GM23338 (cell line): ENCODE measurements at places on chromosomes 2 and 18. TPM values are rescaled to one million over a fixed set of nuclear protein-coding genes. Genes with fewer than 3 reads are reported as not detected.
A peak's percentile ranks its signal among the peaks of the same experiment; 100 is the strongest.

The CROCC2 gene
- not detected in 2 replicates for total RNA-seq

GRCh38 chr2:32423536-32423935 is 66.7 kb downstream of the BIRC6 start:
- DNase-seq = no peak

DNA sequence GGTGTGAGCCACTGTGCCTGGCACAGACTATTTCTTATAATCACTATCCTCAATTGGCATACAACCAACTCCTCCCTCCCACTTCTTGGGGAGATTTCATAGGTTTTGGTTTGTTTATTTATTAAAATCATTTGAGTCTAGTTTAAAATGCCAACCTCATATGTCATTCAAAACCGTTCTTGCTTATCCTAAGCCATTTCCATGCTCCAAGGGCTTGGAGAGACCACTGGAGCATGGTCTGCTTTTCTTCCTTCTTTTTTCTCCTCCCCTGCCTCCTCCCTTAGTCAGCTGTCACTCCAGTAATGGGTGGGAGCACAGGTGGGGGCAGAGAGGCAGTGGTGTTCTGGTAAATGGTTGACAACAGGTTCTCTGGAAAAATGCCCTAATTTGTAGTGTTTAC is 20.4 kb upstream of the KCNS3 start:
- no peak for DNase-seq

DNA sequence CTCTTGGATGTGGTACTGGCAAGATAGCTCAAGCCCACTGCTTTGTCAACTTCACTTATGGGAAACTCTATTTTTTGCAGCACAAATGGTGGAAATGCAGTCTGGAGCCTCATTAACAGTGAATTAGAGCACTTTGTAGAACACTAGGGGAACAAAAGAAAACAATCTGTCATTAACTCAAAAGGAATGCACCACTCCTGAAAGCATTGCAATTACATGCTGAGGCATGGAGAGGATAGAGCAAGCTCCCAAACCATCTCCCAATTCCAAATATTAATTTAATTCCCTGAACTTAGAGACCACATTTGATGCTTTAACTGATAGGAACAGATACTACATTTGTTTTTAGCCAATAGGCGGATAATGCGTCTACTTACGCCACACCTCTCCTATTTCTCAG is 32.8 kb upstream of the TANC1 start:
- DNase-seq = peak; percentile 30

- peak; percentile 91 for DNase-seq
Observed at GRCh38 chr2:240513549-240514287, 44.1 kb downstream of the ANKMY1 start.

GRCh38 chr18:78914249-78914935 is 65.2 kb upstream of the SALL3 start:
- no peak for DNase-seq

The PDE1A gene
- 0.28 and 0.47 TPM in 2 replicates for total RNA-seq

The CRYGD gene
- 3.0 and 3.4 TPM in 2 replicates for total RNA-seq

The CYP27A1 gene
- total RNA-seq = 4.2 and 6.9 TPM in 2 replicates

The STARD6 gene
- not detected in 2 replicates for total RNA-seq

GRCh38 chr2:136251197-136251884 is 133.4 kb upstream of the CXCR4 start:
- no peak for DNase-seq

GRCh38 chr2:76197842-76198448 is 487.2 kb upstream of the GCFC2 start:
- peak; percentile 94 for DNase-seq

The DNAJC5G gene
- 0.39 and 0.59 TPM in 2 replicates for total RNA-seq

- no peak for DNase-seq
Observed at GRCh38 chr18:23578891-23579653, 7.2 kb downstream of the NPC1 start.

- DNase-seq = peak; percentile 42
Observed at GRCh38 chr2:20562540-20563225, 88.2 kb downstream of the HS1BP3 start.

GRCh38 chr2:216678813-216679657 is 16.3 kb downstream of the IGFBP5 start:
- peak; percentile 40 for DNase-seq

The LRATD1 gene
- 3.5 and 5.7 TPM in 2 replicates for total RNA-seq

DNA sequence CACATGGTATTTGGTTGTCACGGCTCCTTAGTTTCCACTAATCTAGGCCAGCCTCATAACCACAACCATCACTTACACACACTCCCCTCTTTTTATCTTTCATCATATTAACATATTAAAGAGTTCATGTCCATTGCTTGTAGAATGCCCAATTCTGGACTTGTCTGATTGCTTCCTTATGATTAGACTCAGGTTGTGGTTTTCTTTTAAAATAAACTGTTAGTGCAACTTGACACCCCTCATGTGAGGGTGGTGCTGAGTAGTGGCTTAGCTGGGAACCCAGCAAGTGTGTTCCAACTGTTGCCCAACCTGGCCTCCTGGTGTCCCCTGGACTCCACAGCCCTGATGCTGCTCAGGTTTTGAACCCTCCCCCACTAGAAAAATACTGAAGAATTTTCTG is 20.1 kb upstream of the CD207 start:
- DNase-seq = no peak

- DNase-seq = peak; percentile 69
Observed at GRCh38 chr2:74515271-74515980, 1.2 kb downstream of the TLX2 start.

- no peak for DNase-seq
Observed at GRCh38 chr2:45974762-45975408, 322.3 kb upstream of the EPAS1 start.

DNA sequence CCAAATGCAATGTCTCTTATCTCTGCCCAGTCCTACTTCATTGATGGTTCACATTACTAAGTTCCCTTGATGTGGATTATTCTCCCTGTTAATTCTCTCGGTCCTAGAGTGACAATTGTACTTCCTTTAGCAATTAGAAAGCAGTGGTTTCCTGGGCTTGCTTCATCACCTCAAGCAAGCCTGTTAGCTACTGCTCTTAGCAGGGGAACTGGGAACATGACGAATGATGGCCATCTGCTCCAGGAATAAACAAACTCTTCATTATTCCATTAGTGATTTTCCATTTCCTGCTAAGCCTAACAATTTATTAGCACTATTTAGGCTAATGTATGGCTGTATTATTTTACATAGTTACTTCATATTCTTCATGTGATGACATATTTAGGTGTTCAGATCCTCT is 331.8 kb downstream of the MTX2 start:
- DNase-seq = no peak

GRCh38 chr2:178367344-178367743 is 83.6 kb downstream of the PRKRA start:
- DNase-seq = no peak

The SLC38A11 gene
- not detected in 2 replicates for total RNA-seq

The FOXD4L1 gene
- total RNA-seq = not detected in 2 replicates

The DSG4 gene
- total RNA-seq = not detected in 2 replicates

- no peak for DNase-seq
Observed at GRCh38 chr2:121052521-121052920, 232.5 kb downstream of the TFCP2L1 start.

The BBS5 gene
- total RNA-seq = 0.10 and 0.35 TPM in 2 replicates

DNA sequence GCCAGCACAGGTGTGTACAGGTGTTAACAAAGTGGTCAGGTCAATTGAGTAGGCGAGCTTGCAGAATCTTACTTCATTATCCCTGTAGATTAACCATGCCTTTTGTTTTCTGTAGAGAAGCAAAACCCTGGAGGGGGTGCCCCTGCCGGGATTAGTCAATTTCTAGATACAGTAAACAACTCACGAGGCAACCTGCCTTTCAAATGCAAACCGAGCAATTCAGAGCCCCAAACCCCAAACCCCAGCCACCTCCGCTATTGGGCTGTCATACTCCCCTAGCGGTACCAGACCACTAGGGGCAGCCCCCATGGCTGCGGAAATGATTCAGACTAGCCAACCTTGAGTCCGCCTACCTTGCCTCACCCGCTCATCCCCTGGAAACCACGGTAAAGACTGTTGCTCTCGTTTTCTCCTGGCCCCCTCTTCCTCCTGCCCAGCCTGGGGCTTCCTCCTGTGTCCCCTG is 61.4 kb upstream of the KIF5C start:
- DNase-seq = peak; percentile 98

DNA sequence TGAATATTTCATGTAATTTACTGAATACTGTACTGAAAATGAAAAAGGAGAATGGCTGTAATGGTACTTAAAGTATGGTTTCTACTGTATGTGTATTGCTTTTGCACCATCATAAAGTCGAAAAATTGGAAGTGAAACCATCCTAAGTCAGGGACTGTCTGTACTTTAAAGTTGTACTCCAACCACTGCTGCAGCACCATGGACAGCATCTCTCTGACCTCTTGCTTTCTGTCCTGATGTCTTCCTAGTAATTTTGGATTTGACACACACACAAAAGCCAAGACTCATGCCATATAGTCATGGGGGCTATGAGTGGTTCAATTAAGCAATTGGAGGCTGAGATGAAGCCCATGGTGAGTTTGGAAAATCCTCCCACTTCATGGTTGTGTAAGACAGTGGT is 256.3 kb upstream of the PKDCC start:
- DNase-seq = peak; percentile 60

- no peak for DNase-seq
Observed at GRCh38 chr2:183455056-183455455, 330.8 kb downstream of the NUP35 start.

The GATA6 gene
- not detected in 2 replicates for total RNA-seq

DNA sequence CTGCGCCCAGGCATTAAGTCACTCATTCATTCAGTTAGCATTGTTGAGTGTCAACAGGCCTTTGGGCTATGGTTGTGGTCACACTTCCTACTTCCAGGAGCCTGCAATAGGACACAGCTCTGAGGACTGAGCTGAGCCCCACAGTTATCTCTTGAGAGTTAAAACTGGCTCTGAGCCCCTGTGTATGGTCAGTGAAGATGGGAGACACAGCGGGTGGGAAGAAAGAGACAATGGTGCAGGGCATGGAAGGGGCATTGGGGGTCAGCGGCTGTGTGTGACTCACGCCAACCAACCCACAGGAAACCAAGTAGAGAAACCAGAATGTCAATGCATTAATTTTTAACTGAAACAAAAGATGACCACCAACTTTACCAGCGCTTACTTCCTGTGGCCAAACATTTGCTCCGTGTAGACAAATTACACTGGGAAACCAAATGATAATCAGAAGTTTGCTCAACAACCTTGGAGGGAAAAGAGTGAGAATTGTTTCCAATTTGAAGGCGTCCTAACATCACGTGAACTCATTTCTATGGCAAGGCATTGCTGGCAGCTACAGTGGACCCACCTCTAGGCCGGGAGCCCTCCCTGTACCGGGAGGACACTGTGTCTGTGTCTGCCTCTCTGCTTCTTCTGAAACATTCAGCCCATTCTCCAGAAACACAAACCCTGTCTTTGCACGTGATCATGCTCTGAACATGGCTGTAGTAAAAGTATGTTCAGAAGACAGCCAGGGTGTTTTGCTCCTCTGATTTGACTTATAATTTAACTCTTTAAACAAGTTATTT is 212.0 kb upstream of the ID2 start:
- no peak for DNase-seq

The ACKR3 gene
- total RNA-seq = 3.0 and 3.1 TPM in 2 replicates

GRCh38 chr18:51371929-51372328 is 174.4 kb upstream of the MEX3C start:
- DNase-seq = no peak

- peak; percentile 58 for DNase-seq
Observed at GRCh38 chr2:207505728-207506127, 24.0 kb upstream of the CREB1 start.

The WNT10A gene
- not detected in 2 replicates for total RNA-seq

DNA sequence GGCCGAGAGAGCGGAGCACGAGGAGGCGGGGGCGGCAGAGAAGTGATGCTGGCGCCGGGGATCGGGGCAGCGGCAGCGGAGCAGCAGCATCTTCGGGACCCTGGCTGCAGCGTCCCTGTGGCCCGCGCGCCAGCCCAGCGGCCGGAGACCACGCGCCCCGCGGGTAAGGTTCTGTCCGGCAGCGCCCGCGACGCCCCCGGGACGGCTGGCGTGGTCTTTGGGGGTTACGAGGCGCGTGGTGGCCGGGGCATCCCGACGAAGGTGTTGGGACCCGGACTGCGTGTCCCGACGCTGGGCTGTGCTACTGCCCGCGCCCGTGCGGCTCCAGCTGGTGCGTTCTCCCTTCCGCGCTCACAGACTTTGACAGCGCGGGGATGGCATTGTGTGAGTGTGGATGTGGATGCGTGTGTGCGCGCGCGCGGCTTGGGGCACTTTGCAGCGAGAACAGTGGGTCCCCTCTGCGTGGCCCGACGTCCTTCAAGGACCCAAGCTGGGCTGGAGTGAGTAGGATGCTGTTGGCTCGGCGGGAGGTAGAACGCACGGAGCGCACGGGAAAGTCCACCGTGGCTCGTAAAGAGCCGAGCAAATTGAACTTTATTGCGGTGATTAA is 405.0 kb downstream of the XIRP2 start:
- DNase-seq = peak; percentile 45

GRCh38 chr18:22585333-22585732 is 167.6 kb upstream of the CTAGE1 start:
- no peak for DNase-seq

The POU3F3 gene
- 0.24 TPM in 1 of 2 replicates, not detected in the other for total RNA-seq
